ENCODE measurements at places on chromosomes 5 and 9. TPM values are rescaled to one million over a fixed set of nuclear protein-coding genes. Genes with fewer than 3 reads are reported as not detected.

Gene C8G
- total RNA-seq = 743 TPM

Gene ADAMTS2
- total RNA-seq = 10.2 TPM

Gene PRDM9
- not detected for total RNA-seq

Gene KIF20A
- total RNA-seq = 0.56 TPM

Gene LCN1
- total RNA-seq = not detected

Gene CDH12
- not detected for total RNA-seq

DNA sequence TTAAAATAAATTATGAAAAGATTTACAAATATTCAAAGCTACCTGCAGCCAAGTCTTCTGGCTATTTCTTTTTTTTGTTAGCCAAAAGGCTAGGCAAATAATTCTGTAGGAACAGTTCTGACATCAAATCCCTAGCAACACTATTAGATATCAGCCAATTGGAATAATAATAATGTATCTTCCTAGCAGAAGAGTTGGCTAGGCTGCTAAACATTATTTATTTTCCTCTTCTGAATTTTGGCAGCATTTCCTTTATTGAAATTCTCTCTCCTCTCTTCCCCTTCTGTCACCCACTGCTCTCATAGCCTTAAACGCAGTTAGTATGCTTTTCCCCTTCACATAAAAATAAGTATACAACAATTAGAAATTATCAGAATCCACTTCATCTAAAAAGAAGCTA lies 42.6 kb downstream of the ZDHHC21 start:
- no peaks in the 10 kb centered on the region for H3K4me1 ChIP-seq
- no peaks in the 10 kb centered on the region for H3K36me3 ChIP-seq
- no peak overlapping the region for H3K27ac ChIP-seq

DNA sequence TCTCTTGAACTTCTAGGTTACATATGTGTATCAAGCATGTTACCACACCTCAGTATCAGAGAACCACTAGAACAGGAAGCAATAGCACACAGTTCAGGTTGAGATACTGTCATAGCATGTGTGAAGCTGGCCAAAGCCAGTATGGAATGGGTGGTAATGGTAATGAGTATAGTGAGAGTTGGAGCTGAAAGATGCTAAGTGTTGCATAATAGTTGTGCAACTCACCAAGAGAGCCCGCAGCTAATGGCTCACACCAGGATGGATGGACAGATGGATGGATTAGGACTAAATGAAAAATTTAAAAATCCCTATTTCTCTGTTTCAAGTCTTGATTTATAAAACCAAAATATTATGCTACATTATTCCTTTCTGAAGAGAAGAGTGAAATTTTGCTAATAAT lies 53.4 kb upstream of the KCNN2 start:
- no peaks in the 10 kb centered on the region for H3K4me1 ChIP-seq
- H3K4me3 ChIP-seq = no peak overlapping the region
- no peaks in the 10 kb centered on the region for H3K27me3 ChIP-seq
- DNase-seq = no peak

DNA sequence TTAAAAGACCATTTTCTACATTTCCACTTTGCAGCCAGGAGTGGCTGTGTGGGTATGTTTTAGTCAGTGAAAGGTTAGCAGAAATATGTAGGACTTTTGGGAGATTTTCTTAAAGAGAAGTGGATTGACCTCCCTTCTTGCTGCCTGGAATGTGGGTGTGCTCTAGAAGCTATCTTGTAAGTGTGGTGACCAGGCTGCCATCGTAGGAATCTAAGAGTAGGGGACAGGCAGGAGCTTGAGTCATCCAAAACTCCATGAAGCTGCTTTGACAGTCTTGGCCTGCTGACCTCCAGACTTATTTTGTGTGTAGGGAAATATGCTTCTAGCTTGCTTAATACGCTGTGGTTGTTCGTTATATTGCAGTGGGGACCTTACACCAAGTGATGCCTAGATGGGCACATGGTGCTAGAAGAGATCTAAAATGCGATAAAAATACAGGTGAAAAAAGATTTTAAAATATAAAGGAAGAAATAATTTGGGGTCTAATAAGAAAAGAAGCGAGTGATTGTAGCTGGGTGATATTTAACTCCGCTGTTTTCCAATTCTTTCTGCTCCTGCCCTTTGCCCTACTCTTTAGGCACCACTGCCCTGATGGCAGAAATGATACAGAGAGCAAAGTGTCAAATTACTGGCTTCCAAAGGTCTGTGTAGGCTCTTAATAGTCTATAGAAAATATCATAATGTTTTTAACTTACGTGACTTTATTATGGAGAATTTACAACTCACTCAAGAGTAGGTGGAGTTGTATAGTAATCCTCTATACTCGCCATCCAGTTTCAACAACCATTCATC lies 298.2 kb upstream of the ZNF608 start:
- no peaks in the 10 kb centered on the region for H3K36me3 ChIP-seq
- peaks cover 19% of the 10 kb centered on the region for H3K4me1 ChIP-seq
- H3K4me3 ChIP-seq = no peak overlapping the region
- H3K27me3 ChIP-seq = no peaks in the 10 kb centered on the region

DNA sequence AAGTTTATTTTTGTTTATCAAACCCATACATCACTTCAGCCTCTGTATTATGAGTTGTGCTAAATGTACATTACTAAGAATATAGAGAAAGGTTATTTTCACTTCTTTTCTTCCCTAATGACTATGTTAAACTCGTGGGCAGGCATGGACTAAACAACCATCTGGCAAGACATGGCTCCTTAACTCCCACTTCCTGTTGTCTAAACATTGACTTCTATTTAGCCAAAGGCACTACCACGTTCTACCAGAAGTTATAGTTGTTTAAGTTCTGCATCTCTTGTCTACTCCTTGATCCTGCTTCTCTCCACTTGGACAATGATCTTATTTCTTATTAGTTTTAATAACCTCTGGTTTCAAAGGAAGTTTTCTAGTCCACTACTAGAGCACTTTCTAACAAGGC lies 136.1 kb downstream of the MACIR start:
- no peak overlapping the region for H3K27ac ChIP-seq
- no peaks in the 10 kb centered on the region for H3K27me3 ChIP-seq
- H3K4me1 ChIP-seq = no peaks in the 10 kb centered on the region

DNA sequence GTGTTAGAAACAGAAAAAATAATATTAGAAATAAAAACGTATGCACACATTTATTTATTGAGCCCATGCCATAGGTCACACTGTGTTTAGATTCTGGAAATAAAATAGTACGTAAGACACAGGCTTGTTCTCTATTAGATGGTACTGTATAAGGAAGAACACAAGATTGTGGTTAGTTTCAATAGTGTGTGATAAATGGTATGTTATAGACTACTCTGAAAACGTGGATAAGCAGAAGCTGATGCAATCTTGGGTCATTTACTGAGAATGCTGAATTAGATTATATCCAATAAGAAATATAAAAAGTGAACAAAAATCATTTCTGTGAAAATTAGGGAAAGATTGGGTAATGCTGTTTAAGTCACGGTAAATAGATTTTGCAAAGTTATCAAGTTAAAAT lies 1456.4 kb upstream of the ACO1 start:
- no peaks in the 10 kb centered on the region for H3K27me3 ChIP-seq
- no peaks in the 10 kb centered on the region for H3K36me3 ChIP-seq
- no peak overlapping the region for H3K4me3 ChIP-seq
- H3K4me1 ChIP-seq = no peaks in the 10 kb centered on the region

- no peaks in the 10 kb centered on the region for H3K27me3 ChIP-seq
- H3K36me3 ChIP-seq = no peaks in the 10 kb centered on the region
- H3K27ac ChIP-seq = no peak overlapping the region
- no peaks in the 10 kb centered on the region for H3K4me1 ChIP-seq
- DNase-seq = no peak
Measured at GRCh38 chr9:6909181-6909580, 151.4 kb downstream of the KDM4C start.

GRCh38 chr9:129487658-129488483 lies 133.0 kb downstream of the C9orf50 start:
- peak; percentile 68 for DNase-seq
- no peaks in the 10 kb centered on the region for H3K36me3 ChIP-seq
- no peaks in the 10 kb centered on the region for H3K27me3 ChIP-seq

GRCh38 chr5:140084541-140084940 lies 29.4 kb upstream of the PURA start:
- no peaks in the 10 kb centered on the region for H3K4me1 ChIP-seq
- no peak for DNase-seq
- no peak overlapping the region for H3K27ac ChIP-seq
- no peaks in the 10 kb centered on the region for H3K27me3 ChIP-seq
- no peak overlapping the region for H3K4me3 ChIP-seq

- no peaks in the 10 kb centered on the region for H3K36me3 ChIP-seq
- no peak for DNase-seq
- H3K4me3 ChIP-seq = no peak overlapping the region
- no peaks in the 10 kb centered on the region for H3K4me1 ChIP-seq
- no peaks in the 10 kb centered on the region for H3K27me3 ChIP-seq
Measured at GRCh38 chr9:75967556-75967955, 77.1 kb downstream of the PCSK5 start.

DNA sequence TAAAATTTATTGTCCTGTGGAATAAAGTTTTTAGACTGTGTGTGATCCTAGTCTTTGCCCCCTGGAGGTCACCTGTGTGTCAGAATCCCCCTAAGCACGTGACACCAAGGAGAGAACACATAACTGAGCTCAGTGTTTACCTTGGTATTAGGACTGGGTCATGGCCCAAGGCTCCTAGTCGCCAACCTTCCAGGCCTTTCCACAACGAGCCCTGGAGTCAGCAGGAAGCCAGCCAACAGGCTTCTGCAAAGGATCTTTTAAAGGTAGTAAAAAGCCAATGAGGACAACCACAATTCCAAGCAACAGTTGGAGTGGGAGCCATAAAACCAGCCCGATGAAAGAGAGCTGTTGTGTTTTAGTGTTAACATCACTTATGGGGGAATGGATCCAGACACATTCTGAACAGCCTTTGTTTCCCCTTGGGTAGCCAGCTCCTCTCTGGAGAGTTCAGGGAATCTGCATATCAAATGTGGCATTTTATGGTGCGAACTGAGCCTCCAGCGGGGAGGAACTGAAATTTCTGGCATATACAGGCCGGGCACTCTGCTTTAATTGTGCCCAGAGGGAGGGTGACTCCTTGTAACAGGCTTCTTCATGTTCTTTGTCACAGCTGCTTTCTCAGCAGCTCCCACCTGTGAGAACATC lies 239.9 kb downstream of the FSTL4 start:
- no peaks in the 10 kb centered on the region for H3K27me3 ChIP-seq
- no peak overlapping the region for H3K4me3 ChIP-seq
- H3K27ac ChIP-seq = no peak overlapping the region

GRCh38 chr5:14577971-14578370 lies 3.6 kb upstream of the OTULINL start:
- no peaks in the 10 kb centered on the region for H3K27me3 ChIP-seq
- no peaks in the 10 kb centered on the region for H3K36me3 ChIP-seq
- H3K4me3 ChIP-seq = no peak overlapping the region
- H3K4me1 ChIP-seq = peaks cover 19% of the 10 kb centered on the region

GRCh38 chr9:136728080-136728547 lies 14.6 kb downstream of the LCN10 start:
- H3K36me3 ChIP-seq = peaks cover 9% of the 10 kb centered on the region
- H3K27ac ChIP-seq = peak overlapping the region; percentile 55
- peak overlapping the region; percentile 92 for H3K4me3 ChIP-seq
- no peaks in the 10 kb centered on the region for H3K4me1 ChIP-seq
- DNase-seq = peak; percentile 91

DNA sequence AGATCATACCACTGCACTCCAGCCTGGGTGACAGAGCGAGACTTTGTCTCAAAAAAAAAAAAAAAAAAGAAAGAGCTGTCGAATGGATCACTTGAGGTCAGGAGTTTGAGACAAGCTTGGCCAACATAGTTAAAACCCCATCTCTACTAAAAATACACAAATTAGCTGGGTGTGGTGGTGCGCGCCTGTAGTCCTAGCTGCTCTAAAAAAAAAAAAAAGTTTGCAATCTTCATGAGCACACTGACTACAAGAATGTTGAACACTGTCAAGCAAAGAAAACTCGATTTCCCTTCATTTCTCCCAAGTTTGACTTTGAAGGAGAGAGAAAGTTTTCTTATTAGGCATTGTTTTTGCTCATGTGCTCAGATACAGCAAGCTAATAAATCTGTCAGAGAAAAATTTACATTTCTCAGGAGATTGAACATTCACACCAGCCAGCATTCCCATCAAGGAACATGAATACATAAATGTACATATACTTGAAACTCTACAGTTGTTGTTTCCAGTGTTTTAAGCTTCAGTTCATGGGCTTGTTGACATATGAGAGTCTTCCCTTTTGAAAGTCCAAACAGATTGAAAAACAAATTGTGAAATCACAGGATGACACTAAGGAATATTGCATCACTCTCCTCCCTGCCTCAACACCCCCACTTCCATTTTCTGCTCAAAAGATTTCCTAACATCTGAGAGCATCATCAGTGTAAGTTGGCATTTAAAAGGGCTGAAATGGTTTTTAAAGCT lies 81.8 kb downstream of the ARRDC3 start:
- H3K36me3 ChIP-seq = no peaks in the 10 kb centered on the region
- H3K27ac ChIP-seq = peak overlapping the region; percentile 57
- no peak for DNase-seq
- H3K4me1 ChIP-seq = peaks cover 4% of the 10 kb centered on the region

DNA sequence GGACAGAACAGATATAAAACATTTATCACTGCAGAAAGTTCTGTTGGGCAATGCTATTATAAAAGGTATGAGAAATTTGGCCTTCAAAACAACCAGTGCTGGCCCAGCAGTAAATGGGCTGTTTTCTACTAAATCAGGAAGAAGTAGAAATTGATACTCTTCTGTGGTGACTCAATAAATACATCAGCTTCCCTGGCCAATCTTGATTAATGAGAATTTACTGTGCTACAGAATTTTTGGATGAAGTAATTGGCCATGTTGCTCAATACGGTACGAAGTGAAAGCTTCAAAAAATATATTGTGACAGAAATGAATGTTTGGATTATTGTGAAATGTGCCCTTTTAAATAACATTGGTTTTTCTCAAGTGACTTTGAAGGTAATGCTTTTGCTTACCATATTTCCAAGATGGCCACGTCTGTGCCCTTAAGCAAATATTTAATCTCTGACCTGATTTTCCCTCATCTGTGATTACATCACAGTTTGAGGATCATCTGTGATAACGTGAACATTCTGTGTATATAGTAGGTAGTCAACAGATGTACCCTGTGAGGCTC lies 4.2 kb downstream of the DNAJA1 start:
- peaks cover 42% of the 10 kb centered on the region for H3K4me1 ChIP-seq
- DNase-seq = no peak
- peak overlapping the region; percentile 73 for H3K27ac ChIP-seq
- H3K4me3 ChIP-seq = no peak overlapping the region
